HTR-8/SVneo (cell line): ENCODE measurements at places on chromosomes 1 and 21.
A peak's percentile ranks its signal among the peaks of the same experiment; 100 is the strongest.

- no peak for DNase-seq
These were observed 870 bp downstream of the FBXO28 start for GRCh38 chr1:224114787-224115175.

GRCh38 chr1:214454569-214455396 is 96.6 kb downstream of the PTPN14 start:
- DNase-seq: peak; percentile 71

DNA sequence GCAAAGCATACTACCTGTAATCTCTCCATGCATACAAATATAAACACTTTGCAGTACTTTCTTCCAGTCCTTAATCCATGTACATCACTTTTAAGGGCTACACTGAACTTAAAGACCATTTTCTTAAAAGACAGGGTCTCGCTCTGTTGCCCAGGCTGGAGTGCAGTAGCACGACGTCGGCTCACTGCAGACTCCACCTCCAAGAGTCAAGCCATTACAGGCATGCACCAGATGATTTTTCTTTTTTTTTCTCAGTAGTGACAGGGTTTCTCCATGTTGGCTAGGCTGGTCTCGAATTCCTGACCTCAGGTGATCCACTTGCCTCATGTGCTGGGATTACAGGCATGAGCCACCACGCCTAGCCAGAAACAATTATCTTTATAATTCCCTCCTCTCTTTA is 22.9 kb downstream of the PUM1 start:
- no peak for DNase-seq

DNA sequence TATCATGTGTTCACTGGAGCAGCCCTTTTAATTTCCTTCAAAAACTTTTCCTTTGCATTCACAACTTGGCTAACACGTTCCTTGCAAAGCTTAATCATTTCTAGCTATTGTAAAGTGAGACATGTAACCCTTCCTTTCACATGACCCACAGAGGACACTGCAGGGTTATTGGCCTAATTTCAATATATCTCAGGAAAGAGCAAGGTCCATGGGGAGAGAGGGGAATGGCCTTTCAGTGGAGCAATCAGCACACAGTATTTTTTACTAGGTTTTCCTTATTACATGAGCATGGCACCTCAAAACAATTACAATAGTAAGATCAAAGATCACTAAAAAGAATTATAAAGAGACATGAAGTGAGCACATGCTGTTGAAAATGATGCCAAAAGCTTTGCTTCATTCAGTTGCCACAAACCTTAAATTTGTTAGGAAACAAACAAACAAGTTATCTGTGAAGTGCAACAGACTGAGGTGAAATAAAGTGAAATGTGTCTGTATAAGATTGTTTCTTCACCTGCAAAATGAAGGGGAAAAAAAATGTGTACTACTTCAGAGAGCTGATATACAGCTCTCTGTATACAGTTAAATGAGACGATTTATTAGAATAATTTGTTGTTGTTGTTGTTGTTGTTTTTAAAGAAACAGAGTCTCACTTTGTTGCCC is 61.5 kb downstream of the EIF4G3 start:
- DNase-seq: no peak

GRCh38 chr21:43640400-43640799 is 18.9 kb downstream of the HSF2BP start:
- DNase-seq: no peak

GRCh38 chr1:201719812-201720521 is 109.0 kb upstream of the IPO9 start:
- DNase-seq: no peak

- no peak for DNase-seq
These were observed 21.0 kb upstream of the CFAP126 start for GRCh38 chr1:161388639-161389038.

DNA sequence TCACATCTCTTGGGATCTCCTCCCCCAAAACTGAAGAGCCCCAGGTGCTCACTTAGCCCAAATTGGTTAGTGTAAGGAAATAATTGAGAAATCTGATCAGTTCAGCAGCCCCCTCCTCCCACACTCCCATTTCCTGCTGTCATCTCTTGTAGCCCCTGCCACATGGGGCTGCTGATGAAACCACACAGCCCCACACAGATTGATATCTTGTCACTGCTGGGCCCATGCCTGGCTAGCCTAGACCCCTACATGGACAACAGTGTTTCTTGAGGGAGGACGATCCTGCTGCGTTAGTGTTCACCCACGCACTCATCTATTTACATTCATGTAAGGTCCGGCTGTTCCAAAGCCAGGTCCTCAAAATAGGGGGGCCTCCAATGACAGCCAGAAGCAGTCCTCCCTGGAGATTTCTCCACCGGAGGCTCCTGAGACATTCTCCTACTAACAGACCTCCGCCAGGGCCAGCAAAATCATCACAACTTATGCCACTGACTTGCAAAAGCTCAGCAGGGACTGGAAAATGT is 23.9 kb upstream of the RXRG start:
- DNase-seq: no peak
